ENCODE measurements at places on chromosomes 5 and 9.

GRCh38 chr5:53416144-53416738 lies 64.2 kb upstream of the FST start:
- DNase-seq, result no peak

GRCh38 chr5:79093762-79094161 lies 17.8 kb upstream of the BHMT start:
- no peak for DNase-seq

DNA sequence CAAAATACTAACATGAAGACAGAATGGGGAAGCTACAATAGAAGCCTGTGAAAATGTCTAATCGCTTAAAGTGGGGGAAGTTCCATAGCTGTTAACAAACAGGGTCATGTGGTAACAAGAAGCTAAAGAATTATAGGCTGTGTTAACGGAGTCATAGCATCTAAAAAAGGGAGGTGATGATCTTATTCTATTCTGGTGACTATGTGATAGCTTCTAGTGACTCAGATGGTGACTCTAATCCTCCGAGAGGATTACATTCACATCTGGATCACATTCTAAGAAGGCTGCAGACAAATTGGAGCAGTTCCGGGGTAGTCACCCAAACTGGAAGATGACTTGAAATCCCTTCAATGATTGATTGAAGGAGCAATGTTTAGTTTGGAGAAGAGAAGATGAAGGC lies 142.1 kb downstream of the LIFR start:
- DNase-seq, result no peak

DNA sequence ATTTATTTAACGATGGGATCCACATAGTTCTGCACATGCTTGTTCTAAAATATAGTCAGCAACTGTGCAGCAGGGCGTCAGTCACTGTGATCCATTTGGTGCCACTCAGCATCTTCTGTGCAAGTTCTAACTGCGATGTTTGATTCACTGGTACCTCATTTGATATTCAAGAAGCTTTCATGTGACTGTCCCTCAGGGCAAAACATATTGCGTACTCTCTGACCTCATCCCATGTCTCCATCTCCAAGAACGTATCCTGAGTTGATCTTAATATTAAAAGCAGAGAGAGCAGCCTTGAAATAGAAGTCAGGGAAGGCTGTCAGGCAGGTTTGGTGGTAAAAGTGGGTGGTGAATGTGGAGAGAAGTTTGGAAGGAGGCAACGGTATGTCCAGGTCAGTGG lies 116.5 kb upstream of the ATP10B start:
- DNase-seq, result no peak

All from liver (tissue), 10 donors.